ENCODE measurements at places on chromosomes 5 and 9.

GRCh38 chr9:69645488-69645887 lies 26.7 kb downstream of the APBA1 start:
- peak; percentile 61 for DNase-seq

- peak; percentile 93 for DNase-seq
These were observed 32.0 kb upstream of the ADAM19 start for GRCh38 chr5:157607371-157608161.

GRCh38 chr9:123349691-123350480 lies 6.1 kb upstream of the CRB2 start:
- no peak for DNase-seq

GRCh38 chr5:122880749-122881148 lies 35.3 kb downstream of the SNX24 start:
- no peak for DNase-seq

DNA sequence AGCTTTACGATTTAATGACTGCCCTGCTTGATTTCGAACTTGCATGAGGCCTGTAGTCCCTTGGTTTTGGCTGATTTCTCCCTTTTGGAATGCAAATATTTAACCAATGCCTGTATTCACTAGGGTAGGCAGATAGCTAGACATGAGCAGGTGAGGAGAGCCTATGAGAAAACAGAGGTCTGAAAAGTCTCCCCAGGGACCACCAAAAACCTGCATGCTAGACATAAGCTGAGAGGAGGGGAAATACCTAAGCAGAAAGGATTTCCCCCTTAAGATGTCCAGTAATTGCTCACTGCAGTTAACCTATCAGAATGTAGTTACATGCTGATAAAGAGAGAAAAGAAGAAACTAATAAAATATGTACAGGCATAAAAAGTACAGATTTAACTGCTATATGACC lies 667.4 kb upstream of the SEMA6A start:
- no peak for DNase-seq

DNA sequence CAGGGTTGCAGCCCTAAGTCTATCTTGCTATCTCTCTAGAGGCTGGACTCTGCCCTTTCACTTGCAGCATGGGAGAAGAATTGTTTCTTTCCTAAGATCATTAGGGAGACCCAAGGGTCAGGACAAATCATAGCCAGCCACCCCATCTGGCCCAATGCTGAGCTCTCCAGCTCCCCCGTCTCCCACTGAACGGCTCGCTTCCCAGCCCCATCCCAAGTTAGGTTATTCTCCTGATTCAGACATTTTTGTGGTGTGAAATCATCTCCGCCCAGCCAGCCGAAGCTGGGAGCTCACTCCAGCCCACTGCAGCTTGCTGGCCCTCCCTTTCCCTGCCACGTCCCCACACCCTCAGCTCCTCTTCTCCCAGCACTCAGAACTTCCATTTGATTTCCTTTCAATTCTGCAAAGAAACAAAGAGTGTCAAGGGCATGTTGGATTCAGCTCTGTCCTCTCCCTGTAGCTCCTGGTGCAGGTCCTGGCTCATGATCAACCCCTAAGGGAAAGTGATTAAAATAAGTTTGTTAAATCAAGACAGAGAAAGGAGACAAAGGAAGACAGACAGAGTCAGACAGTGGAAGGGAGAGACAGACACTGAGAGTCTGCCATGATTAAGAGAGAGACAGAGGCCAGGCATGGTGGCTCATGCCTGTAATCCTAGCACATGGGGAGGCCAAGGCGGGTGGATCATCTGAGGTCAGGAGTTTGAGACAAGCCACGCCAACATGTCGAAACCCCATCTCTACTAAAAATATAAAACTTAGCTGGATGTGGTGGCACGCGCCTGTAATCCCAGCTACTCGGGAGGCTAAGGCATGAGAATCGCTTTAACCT lies 12.6 kb upstream of the SPARC start:
- DNase-seq = peak; percentile 88

DNA sequence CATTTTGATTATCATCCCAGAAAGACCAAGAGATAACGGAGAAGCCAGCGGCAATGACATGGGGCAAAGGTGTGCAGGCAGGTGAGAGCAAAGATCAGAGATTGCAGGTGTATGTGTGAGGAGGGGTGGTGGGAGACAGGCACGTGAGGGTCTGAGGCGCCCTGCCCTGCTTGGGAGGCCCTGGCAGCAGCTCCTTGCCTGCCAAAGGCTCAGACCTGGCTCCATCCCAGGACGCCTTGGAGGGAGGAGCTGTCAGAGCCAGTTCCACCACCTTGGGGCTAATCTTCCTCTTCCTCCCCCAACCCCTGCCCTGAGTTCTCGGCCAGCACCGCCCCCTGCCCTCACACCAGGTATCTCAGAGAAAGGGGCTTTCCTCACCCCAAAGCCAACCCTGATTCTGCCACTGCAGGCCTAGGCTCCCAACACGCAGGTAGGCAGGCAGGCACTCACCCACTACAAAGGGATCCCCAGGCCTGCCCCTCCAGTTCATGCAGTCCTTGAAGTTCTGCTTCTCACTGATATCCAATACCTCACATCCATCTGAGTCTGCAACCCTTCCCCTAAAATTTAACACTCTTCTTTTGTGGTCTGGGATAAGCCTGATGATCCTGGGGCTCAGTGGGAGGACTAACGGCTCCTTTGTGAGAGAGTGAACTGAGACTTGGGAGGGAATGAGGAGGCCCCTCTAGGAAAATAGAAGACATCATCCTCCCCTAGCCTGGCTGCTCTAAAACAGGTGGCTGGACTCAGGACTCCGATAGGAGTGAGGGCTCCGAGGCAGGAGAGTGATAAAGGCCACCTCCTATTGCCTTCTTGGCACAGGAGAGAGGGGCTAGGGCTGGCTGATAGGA lies 1.8 kb downstream of the AQP3 start:
- DNase-seq = no peak

DNA sequence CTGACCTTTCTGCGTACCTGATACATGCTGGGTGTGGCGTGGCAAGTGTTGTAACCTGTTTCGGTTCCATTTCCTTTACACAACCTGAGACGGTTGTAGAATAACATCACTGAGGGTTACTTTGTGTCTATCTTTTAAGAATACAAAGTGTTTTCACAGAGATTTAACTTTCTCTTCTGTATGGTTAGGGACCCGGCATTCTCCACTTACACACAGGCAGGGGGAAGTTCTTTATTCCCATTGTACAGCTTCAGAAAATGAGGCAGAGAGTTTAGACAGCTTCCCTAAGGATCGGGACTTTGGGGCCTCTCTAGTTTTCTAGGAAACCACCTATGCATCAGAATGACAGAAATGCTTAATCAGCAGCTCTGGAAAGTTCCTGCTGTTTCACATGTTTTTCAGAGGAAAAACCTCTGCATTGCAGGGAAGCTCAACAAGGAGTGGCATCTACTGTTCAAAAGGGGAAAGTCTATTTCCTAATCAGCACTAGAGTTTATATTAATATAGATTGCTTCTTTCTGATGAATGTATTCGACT lies 41.3 kb downstream of the CAST start:
- DNase-seq = peak; percentile 77

- no peak for DNase-seq
These were observed 18.3 kb downstream of the PSAT1 start for GRCh38 chr9:78314953-78315870.

DNA sequence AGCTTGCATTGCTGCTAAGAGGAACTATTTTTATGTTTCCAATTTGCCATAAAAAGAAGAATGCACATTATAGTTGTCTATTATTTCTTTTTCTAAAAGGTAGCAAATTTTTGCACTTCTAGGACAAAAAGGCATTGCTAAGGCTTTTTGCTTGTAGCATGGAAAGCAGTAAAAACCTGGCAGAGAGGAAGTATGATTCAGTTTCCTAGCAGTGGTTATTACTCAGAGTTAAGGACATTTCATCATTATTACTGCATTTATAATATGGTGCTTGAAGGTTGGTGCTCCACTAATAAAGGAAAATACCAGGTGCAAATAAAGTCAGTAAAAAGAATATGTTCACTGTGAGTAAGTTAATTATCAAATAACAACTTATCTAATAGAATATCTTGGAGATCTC lies 179.8 kb upstream of the PLPPR1 start:
- no peak for DNase-seq

DNA sequence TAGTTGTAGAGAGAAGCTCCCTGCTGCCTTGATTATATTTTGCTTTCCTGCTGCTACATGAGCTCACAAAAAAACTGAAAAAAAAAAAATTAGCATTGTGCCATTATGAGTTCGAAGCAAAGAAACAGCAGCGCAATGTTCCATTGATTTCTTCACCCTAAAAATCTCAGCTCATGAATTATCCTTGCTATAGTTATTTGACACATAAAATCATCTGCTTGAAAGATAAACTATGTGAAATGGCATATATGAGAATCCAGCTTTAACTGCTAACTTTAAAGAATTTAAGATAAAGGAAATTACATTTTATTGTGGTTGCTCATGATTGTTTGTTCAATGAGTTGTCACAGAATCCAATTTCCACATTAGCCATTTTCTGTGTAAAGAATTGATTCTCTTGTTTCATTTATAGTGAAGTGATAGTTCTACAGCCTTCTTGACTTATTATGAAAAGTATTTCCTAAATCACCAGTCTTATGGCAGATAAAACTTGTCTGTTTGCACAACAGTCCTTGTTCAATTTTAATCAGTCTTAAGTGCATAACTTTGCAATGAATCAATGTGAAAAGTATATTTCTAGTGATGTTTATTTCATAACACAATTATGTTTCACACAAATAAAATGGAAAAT lies 1275.0 kb upstream of the CDH9 start:
- peak; percentile 11 for DNase-seq

DNA sequence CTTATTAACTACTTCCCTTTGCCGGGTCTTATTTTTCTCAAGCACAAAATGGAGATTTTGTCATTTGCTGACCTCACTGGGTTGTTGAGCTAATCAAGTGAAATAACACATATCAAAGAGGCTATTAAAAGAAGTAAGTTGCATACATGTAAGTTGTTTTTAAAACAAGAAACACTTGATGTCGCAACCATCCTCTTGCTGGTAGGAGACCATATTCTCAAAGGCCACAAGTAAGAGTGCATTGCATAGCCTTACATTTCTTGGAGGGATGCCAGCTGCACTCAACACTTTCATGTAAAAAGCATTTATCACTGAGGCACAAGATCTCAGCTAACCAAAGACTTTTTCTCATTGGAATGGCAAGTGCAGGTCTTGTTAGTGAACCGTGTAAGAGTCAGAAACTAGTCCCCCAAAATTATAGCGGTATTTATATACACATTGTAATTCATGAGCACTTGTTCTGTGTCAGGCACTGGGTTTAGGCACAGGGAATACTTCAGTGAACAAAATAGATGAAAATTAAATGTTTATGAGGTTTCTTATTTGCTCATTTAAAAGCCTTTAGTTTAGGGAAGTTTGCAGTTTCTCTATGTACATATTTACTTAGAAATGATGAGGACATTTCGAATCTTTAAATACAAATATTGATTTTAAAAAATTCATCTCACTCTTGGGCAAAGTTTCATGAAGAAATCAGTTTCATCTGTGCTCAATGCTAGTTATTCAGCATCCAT lies 72.0 kb downstream of the ZFAND5 start:
- DNase-seq = peak; percentile 56

GRCh38 chr5:127856292-127856691 lies 153.1 kb downstream of the CCDC192 start:
- DNase-seq = no peak

GRCh38 chr5:177403102-177403791 lies 2.8 kb upstream of the PFN3 start:
- DNase-seq = peak; percentile 64

- DNase-seq = no peak
These were observed 13.7 kb downstream of the GLRX start for GRCh38 chr5:95808686-95809413.

- DNase-seq = no peak
These were observed 197.5 kb downstream of the PCSK5 start for GRCh38 chr9:76087976-76088375.

DNA sequence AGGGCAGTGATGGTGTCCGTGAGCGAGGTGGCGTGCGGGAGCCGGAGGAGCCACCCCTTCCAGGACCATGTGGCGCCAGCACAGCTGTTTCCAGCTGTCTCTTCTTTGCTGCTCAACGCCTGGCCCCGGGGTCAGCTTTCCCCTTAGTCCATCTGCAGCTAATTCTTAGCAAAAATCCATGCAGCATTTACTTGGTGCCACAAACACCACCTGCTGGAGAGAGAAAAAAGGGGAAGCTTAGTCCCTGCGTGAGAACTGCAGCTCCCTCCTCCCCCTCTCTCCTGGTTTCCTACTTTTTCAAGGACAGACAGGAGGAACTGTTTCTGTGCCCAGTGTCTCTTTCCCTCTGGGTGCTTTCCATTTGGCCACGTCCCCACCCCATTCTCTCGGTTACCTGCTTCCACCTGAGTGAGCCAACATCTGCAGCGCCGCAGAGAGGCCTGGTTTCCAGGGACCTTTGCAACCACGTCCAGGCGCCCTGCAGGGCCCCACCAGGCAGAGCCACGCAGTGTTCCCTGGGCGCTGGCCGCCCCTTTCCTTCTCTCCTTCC lies 3.4 kb downstream of the SLC6A19 start:
- no peak for DNase-seq

- DNase-seq = no peak
These were observed 1047.1 kb downstream of the PTPRD start for GRCh38 chr9:9565700-9566099.

GRCh38 chr5:154401931-154402330 lies 43.9 kb upstream of the SAP30L start:
- no peak for DNase-seq

DNA sequence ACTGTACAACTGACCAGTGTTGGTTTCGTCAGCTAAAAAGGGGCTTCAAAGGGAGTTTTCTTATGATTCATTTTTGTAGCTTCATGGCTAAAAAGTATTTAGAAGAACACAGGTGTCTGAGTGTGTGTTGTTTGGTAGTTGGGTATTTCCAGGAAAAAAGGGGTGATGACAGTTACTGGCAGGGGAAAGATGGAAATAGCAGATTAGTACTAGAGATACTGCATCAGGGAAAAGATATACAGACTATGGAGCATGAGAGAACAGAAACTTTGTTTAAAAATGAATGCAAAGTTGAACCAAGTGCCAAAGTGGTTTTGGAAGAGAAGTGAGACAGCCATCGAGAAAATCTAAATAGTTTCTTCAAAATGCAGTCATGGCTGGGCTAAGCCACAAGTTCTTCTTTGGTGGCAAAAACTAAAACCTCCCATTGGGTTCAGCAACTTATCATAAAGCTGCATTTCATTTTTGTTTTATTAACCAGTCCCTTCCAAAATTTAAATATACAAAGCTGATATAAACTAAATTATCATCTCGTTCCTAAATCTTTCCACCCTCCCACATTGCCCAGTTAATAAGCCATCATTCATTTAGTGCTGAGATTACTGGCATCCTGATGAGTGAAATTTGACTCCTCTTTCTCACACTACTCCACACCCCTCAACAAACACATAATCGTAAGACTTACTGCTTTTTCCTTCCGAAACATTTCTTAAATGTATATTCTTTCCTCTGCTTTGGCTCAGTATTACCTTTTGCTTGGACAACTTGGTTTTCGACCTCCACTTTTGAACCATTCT lies 33.5 kb downstream of the ELL2 start:
- DNase-seq = no peak

GRCh38 chr9:73059247-73059646 lies 92.4 kb upstream of the ANXA1 start:
- no peak for DNase-seq

- DNase-seq = peak; percentile 95
These were observed 701.5 kb upstream of the MEF2C start for GRCh38 chr5:89584339-89584956.
